GM12891 (cell line): ENCODE measurements at places on chromosomes 7 and 10.

DNA sequence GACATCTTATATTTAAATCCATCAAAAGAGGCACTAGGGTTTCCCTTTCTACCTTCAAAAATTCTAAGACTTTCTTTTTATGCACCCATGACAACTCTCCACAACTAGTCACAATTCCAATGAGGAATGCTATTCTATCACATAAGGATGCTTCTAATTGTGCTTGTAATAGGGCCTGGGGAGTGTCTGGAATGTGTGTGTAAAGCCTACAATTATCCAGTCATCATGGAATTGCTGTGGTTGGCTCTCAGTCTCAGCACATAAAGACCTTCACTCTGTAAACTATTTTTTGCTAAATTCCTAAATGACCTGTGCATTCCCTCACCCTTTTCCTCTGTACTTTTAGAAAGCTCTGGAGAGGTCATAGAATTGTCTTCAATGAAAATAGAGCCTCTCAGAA is 86.7 kb downstream of the EPDR1 start:
- no peak for DNase-seq

- DNase-seq, result no peak
These were observed 40.2 kb downstream of the C10orf105 start for GRCh38 chr10:71679425-71679824.

DNA sequence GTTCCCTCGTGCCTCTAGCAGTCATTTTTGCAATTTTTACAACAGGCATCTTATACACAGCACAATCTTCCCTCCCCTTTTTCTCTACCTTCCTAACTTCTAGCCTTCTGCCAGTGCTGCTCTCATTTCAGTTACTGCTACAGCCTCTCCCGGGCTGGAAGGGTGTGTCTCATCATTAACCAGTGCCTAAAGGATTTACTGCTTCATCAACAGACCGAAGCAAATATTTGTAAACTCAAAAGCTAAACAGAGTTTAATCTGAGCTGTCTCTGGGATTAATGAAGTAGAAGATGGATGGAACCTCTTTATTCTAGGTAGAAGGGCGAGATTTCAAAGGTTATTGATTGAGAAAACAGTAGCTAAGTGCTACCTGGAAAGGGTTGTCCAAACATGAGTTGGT is 94.3 kb downstream of the PRPF18 start:
- no peak for DNase-seq

DNA sequence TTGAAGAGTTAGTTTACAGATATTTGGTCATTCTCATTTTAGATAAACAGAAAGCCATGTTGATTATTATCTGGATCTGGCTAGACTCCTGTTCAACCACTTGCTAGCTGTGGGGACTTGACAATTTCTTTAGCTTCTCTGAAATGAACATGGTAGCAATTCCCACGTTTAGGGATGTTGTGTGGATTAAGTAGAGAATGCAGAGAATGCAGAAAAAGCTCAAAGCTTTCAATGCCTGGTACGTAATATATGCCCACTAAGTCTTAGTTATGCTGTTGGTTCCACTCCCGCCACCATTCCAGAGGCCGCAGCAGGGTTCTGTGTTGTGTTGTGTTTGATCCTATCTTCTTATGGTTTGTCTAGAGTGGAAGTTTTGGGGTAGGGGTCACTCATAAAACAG is 39.2 kb upstream of the RPA3 start:
- DNase-seq, result no peak

- no peak for DNase-seq
These were observed 33.9 kb downstream of the PTTG1IP2 start for GRCh38 chr7:90503367-90503766.

GRCh38 chr10:4867520-4868356 is 41.7 kb downstream of the AKR1E2 start:
- no peak for DNase-seq

DNA sequence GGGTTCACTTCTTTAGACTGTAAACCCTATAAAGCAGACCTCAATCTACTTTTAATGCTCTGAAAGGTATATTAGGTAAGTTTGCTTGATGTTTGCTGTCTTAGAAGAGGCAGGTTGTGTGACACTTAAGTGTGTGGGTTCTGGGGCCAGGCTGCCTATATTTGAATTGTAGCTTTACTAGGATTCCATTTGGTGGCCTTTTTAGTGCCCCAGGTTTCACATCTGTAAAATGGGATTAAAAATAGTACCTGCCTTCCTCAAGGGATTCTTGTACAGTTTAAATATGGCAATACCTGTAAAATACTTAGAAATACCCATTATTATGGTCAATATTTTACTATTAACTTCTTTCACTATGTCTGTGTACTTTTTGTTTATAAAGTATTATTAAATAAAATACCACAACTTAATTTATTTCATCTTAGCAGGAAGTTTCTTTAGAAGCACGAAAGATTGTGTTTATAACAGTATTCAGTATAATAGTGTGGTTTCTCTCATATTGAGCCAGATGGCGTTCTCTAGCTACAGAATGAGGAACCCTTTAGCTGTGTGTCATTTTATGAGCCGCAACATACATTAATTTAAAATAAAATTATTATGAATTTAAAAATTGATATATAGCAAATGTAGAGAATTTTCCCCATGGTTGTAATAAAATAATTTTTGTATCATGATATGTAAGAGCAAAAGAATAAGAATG is 94.2 kb downstream of the CDK14 start:
- no peak for DNase-seq

- no peak for DNase-seq
These were observed 56.3 kb downstream of the WDFY4 start for GRCh38 chr10:48740988-48741387.

GRCh38 chr7:148884049-148884298 is at the start of gene EZH2:
EZH2 (minus strand) TSS chr7:148884291; CDS start chr7:148847298, 36,993 bp downstream.
- DNase-seq, result no peak

- no peak for DNase-seq
These were observed 24.9 kb downstream of the GSAP start for GRCh38 chr7:77391230-77391629.

DNA sequence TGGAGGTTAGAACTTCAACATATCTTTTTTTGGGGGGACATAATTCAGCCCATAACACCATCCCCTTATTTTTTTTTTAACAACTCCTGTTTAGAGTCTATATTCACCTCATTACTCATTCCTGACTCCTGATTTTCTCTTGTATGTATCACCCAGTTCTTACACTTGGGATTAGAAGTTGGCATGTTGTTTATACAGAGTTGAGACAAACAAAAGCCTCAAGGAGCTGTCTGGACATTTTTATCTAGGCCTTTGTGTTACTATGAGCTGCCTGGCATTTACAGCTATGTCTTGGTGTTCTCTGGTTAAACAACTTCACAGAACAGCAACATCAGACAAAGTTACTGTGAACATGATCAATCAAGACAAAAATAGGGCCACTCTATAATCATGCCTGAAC is 517.5 kb downstream of the KIF20B start:
- no peak for DNase-seq

GRCh38 chr10:22010973-22011408 is 7.5 kb upstream of the DNAJC1 start:
- no peak for DNase-seq

DNA sequence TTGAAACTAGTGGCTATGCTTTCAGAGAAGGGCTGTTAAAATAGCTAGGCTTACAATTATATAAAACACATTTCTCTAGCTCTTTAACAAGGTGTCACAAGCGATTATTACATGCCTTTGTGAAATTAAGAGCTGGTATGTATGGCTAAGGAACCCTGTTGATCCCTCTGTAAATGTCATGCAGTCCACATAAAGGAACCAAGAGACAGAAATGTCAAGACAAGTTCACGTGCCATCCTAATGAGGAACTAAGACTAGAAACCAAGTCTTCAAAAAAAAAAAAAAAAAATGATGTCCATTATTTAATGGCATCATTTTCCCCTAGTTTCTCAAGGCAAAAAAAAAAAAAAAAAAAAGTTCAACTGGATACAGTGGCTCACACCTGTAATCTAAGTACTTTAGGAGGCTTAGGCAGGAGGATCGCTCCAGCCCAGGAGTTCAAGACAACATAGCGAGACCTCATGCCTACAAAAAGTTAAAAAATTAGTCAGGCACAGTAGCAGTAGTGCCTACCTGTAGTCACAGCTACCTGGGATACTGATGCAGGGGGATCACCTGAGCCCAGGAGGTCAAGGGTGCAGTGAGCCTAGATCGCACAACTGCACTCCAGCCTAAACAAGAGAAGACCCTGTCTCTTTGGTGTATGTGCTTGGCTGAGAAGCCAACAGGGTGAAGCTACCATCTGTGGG is 63.4 kb downstream of the SRPK2 start:
- DNase-seq, result no peak

DNA sequence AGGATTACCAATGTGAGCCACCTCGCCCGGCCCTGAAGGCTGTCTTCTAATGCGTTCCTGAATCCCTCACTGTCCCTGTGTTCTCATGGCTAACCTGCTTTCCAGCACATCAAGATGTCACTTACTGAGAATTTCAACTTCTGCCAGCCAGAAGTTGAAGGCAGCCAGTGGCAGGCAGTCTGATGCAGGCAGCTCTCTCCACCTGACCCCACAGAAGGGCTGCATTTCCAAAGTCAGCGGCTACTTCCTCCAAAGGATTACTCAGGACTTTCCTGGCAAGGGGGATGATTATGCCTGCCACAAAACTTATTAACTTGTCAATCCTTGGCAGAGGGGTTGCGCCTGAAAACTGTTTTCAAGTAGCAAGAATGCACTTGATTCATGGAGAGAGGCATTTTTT is 1219.4 kb downstream of the TYW1 start:
- DNase-seq, result no peak

DNA sequence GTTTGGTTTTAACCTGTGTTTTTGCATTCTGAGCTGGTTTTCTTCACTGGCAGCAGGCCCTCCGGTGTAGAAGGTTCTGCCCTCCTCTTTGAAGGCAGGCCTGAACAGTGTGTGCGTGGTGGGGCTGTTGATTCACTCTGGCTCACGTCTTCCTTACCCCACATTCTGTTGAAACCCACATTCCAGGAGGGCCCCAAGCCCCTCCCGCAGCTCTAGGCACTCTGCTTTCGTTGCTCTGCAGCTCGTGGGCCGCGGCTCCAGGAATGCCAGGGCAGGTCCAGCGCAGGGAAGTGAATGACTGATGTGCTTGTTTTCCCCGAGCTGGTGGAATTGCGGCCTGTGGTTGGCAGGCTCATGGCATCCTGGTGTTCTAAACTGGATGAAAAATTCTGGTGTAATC is 49.0 kb downstream of the HTRA1 start:
- no peak for DNase-seq

- no peak for DNase-seq
These were observed 19.6 kb upstream of the PAPSS2 start for GRCh38 chr10:87640043-87640442.

DNA sequence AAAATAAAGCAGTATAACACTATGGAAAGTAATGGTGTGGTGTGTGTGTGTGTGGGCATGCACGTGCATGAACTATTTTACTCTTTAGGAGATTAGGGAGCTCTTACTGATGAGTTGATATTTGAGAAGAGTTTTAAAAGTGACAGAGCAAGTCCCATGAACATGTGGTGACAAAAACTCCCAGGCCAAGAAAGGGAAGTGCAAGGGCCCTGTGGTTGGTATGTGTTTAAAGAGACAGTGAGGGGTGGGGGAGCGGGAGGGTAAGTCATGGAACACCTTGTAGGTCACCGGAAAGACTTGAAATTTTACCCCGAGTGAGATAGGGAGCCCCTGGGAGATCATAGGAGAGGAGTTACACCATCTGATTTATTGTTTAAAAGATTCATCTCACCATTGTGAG is 63.3 kb downstream of the AKR1B1 start:
- no peak for DNase-seq

GRCh38 chr10:11149807-11150141 is 132.1 kb downstream of the CELF2 start:
- no peak for DNase-seq

GRCh38 chr7:132575982-132576720 is at the start of gene PLXNA4:
PLXNA4 (minus strand) TSS chr7:132576470; CDS start chr7:132508693, 67,777 bp downstream.
- DNase-seq, result no peak

DNA sequence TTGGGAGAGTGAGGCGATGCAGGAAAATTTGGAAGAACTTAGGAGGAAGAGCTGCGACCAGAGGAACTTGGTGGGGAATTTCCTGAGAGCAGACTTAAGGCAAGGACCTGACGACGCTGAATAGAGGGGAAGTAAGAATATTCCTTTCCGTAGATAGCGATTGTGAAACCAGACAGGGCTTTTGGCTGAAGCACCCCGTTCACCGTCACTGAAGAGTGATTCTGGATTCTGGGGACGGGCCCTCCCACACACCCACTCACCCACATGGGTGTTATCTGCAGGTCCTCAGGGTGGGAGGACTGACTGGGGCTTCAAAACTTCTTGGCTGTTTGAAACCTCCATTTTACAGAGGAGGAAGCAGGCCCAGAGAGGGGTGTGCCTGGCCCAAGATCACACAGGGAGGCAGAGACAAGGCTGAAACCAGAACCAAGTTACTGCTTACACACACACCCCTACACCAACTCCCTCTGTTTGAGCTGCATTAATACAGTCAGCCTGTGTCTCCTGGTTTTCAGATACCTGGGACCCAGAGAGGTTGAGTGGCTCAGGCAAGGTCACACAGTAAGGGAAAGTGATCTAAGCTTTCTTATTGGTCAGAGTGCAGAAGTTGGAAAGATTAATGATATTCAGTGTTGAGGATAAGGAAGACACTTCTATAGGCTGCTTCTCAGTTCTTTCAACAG is 37.2 kb upstream of the CDH23 start:
- peak; percentile 52 for DNase-seq

DNA sequence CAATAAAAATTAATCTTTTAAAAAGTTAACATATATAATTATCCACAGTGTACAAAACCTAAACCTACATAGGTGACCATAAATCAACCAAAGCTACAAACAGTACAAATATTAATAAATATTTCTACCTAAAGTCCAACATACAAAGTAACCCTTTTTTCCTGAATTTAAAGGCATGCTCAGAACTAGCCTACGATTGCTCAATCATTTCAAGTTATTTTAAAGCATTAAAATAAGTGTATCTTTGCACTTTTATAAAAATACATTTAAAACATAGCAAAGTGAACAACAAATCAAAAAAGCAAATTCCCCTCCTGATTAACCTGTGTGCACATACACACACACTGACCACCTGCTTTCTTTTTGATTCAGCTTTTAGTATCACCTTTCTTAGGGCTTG is 202.2 kb downstream of the PARD3 start:
- DNase-seq, result no peak

DNA sequence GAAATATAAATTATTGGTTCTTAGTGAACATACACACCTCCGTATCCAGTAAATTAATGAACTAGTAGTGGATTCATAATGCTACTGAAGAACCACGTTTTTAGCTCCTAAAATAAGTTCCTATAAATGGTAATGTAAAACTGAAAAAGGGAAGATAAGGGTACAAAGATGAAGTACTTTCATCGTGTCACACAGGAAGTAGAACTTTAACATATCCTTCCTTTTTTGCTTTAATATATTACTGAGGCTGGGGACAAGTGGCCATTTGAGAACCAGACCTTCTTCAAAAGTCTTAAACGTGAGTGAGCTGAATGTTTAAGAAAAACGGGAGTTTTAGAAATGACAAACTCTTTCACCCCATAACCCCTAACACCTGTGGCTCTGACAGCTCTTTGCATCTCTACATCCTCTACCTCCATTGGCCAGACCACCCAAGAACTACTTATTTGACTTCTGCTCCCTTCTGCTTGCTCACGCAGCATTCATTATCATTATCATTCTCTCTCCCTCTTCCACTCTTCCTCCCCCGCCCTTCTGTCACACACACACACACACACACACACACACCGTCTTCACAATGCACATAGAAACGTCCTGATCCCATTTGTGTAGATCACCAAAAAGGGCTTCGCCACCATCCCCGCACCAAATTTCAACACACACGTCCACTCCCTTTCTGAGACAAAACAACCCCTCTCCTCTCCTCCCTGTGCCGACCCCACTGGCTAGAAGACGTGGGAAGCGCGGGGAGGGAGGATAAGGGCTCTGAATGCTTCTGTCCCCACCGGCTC is 677 bp downstream of the SKAP2 start:
- DNase-seq, result no peak

- DNase-seq, result no peak
These were observed 191.7 kb downstream of the SEMA3E start for GRCh38 chr7:83457022-83457892.
